HS-5 (cell line): ENCODE measurements at places on chromosomes 5 and 9.

GRCh38 chr5:64595031-64595855 is 89.4 kb downstream of the RGS7BP start:
- no peak for DNase-seq

DNA sequence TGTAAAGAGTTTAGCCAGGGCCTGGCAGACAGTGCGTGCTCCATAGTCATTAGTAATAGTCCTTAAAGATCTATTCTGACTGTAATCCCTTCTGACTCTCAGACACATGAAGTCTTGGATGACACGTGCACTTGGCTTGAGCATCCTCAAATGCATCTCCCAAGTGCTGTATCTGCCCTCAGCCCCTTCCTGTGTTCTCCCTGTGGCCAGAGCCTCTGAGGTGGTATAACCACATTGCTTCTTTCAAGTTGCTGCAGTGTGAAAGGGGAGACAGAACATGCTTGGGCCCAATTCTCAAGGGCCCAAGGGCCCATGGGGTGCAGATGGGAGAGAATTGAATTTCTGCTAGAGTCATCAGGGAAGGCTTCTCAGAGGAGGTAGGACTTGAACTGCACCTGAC is 30.1 kb upstream of the HAND1 start:
- DNase-seq: no peak

GRCh38 chr9:128702445-128702948 is at the start of gene PKN3:
TSS of gene PKN3 (plus strand) at chr9:128702503. CDS start at chr9:128702916, 413 bp downstream.
- no peak for DNase-seq

GRCh38 chr5:172235827-172236736 is 42.1 kb downstream of the EFCAB9 start:
- DNase-seq: no peak

DNA sequence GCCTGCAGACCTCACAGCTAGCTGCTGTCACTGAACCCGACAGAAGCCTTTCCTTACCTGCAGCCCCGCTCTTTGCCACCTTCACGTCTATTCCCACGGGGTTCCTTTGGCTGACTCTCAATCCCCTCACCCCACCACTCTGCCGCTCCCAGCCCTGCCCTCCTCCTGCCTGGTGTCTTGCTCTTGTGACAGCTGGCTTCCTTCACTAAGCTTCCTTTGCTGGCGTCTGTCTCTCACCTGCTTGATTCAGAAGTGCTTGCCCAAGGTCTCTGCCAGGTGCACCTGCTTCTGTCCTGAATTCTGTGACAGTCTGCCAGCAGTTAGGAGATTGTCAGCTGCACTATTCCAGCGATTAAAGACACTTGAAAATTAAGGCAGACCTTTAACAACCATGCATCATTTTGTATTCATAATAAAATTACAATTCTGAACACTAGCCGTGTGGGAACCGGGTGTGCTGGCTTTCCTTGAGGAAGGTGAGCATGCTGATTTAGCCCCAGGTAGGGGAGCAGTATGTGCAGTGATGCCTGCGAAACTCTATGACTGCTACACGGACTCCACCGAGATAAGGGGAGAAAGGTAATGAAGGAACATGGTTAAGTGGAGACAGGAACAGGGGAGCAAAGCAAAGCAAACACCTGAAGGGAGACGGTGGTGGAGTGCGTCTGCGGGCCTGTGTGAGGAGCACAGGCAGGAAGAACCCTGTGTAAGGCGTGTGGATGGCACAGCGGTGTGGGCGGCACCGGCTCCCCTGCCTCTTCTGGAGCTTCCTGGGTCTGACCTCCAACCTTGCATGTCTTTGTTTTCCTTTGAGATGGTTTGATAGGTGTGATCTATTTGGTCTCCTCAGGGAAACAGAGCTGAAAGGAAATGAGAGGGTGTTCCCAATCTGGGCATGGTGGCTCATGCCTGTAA is 80.1 kb upstream of the CACNA1B start:
- no peak for DNase-seq

DNA sequence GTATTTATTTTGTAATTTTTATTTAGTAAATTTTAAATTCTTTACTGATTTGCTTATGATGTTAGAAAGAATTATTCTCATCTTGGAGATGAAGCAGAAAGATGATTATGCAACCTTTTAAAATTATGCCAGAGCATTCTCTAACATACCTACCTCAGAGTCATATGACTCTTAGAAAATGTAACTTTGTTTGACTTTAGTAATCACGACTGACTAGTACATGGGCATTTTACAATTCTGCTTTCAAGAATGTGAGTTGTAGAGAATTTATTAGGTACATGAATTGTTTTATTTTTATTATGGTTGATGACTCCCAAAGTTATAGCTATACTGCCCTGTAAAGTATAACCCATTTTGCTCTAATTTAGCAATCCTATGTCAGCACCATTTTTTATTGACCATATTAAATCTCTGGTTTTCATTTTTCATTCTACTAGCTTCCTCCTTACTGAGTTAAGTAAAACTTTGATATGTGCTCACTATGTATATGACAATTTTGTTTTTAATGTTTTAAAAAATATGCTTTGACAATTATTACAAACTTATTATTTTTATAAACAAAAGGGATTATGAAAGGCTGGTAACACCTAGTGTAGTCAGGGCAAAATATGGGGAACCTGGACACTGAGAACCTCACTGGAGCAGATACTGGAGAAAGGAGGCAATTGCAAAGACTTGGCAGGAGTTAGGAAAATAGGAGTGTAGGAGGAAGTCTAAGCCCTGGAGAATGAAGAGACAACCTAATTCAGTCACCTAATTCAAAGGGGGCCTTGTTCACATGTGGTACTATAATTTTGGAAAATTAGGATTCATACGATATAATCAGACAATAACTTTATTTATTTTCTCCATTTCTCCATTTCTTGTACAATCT is 249.7 kb upstream of the DAB2 start:
- no peak for DNase-seq

- no peak for DNase-seq
These were observed 237.8 kb upstream of the DAPK1 start for GRCh38 chr9:87259543-87260518.

DNA sequence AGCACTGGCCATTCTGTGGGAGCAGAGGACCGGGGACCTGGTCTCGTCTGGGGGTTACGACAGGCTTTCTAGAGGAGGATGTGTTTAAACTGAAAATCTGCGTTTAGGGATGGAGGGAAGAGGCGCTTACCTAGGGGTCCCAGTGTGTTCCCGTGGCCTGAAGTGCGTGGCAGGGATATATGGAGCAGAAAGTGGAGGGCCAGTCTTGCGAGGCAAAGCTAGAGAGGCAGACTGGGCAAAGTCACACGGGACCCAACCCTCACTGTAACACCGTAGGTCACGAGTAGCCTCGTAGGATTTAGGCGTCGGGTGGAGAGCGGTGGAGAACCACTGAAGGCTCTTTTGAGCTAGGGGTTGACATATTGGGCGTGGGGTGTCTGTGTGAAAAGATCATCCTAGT is 32.8 kb upstream of the POMT1 start:
- no peak for DNase-seq

- DNase-seq: peak; percentile 49
These were observed 73.5 kb downstream of the SLF1 start for GRCh38 chr5:94691949-94692348.

- DNase-seq: no peak
These were observed 144.7 kb downstream of the GABBR2 start for GRCh38 chr9:98563988-98564387.

DNA sequence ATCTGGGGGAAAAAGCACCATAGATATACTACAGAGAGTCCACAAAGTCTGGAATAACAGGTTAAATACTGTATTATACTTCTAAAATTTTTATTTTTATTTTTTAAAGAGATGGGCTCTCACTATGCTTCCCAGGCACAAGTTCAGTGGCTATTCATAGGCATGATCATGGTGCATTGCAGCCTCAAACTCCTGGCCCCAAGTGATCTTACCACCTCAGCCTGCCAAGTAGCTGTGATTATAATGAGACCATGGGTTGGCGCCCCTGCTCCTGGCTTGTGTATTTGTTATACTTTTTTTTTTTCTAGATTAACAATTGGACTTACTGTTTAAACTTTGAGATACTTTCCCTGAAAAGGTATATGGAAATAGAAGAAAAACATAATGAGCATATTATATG is 25.9 kb downstream of the ERBIN start:
- DNase-seq: no peak

- DNase-seq: no peak
These were observed 41.3 kb downstream of the PPARGC1B start for GRCh38 chr5:149771216-149771980.

DNA sequence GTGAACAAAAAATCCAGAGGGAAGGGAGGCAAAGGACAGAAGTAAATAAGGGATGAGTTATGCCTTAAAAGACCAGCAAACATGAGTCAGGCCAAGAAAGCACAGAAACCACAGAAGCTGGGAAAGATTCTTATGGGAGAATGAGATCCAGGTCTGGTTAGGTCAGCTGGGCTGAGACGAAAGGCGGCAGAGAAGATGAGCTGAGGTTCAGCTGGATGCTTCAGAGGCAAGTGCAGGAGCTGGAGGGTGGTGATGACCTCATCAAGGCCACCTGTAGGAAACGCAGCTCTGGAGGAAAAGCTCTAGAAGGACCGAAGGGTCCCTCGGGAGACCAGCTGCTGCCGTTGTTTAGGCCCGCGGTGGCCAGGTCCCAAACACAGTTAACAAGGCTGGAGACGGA is 152.0 kb downstream of the MYO10 start:
- DNase-seq: no peak

DNA sequence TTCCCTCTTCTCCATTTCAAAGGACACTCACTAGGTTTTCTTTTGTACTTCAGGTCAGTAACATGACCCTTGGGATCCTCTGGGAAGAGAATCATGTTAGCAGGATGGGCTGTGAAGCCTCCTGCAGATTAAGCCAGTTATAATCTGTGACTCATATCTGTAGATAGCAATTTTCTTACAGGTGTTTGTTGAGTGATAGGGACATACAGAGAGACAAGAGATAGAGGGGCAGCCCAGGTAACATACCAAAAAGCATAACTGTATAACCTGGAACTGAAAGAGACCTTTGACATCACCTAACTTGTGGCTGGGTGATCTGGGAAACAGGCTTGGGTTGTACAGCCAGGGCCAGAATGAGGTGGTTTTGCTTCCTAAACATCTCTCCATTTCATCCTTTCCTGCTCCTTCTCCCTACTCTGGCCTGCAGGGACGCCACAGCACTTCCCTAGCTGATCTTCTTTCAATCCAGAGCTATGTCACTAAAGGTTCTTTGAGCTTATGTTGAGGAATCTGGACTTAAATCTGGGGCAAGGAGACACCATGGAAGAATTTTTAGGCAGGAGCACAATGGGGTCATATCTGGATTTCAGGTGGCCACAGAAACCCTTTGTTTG is 21.0 kb upstream of the PPARGC1B start:
- DNase-seq: no peak

- no peak for DNase-seq
These were observed 47.4 kb downstream of the MFAP3 start for GRCh38 chr5:154086146-154086545.

DNA sequence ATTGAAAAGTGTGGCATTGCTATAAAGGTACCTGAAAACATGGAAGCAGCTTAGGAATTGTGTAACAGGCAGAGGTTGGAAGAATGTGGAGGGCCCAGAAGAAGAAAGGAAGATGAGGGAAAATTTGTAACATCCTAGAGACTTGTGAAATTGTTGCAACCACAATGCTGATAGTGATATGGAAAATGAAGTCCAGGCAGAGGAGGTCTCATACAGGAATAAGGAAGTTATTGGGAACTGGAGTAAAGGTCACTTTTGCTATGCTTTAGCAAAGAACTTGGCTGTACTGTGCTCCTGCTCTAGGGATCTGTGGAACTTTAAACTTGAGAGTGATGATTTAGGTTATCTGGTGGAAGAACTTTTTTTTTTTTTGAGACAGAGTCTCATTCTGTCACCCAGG is 43.5 kb downstream of the PTPDC1 start:
- DNase-seq: no peak

DNA sequence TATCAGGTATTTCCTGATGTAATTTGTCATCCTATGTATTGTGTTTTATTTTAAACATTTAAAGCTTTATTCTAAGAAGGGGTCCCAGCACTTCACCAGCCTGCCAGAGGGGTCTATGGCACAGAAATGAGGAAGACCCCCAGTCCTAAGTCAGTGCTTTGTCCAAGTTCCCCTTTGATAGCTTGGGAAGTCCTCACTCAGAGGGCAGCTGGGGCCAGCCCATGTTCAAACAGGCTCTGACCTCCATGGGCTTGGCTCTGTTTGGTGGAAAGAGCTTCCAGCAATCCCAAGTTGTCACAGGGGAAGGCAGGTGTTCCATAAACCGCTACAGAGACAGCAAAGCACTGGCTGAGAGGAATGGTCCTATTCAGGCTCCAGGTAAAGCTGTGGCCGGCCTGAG is 26.6 kb upstream of the AKNA start:
- DNase-seq: no peak

GRCh38 chr5:133981714-133982113 is 13.3 kb upstream of the C5orf15 start:
- DNase-seq: no peak

DNA sequence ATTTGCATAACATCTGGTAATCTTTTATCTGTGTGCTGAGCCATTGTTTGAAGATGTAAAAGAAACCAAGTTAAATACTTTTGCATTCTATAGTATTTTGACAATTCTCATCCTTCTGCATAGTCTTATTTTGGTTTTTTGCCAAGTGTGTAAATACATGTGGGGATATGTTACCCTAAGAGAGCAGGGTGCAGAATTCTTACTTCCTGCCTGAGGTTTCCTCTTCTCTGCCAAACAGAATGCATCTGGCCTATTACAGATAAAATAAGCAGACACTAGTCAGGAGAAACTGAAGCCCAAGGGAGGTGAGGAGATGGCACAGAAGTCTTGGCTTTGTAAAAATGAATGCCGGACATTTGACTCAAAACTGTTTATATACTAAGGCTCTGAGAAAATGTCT is 462.1 kb downstream of the TMEM38B start:
- DNase-seq: no peak

GRCh38 chr9:88313364-88314220 is 74.7 kb upstream of the SPIN1 start:
- DNase-seq: no peak

GRCh38 chr5:62065050-62065449 is 241.0 kb upstream of the KIF2A start:
- no peak for DNase-seq
